ENCODE measurements at places on chromosomes 2 and 18.

- no peak for DNase-seq
Observed at GRCh38 chr18:366466-367061, 98.7 kb upstream of the THOC1 start.

DNA sequence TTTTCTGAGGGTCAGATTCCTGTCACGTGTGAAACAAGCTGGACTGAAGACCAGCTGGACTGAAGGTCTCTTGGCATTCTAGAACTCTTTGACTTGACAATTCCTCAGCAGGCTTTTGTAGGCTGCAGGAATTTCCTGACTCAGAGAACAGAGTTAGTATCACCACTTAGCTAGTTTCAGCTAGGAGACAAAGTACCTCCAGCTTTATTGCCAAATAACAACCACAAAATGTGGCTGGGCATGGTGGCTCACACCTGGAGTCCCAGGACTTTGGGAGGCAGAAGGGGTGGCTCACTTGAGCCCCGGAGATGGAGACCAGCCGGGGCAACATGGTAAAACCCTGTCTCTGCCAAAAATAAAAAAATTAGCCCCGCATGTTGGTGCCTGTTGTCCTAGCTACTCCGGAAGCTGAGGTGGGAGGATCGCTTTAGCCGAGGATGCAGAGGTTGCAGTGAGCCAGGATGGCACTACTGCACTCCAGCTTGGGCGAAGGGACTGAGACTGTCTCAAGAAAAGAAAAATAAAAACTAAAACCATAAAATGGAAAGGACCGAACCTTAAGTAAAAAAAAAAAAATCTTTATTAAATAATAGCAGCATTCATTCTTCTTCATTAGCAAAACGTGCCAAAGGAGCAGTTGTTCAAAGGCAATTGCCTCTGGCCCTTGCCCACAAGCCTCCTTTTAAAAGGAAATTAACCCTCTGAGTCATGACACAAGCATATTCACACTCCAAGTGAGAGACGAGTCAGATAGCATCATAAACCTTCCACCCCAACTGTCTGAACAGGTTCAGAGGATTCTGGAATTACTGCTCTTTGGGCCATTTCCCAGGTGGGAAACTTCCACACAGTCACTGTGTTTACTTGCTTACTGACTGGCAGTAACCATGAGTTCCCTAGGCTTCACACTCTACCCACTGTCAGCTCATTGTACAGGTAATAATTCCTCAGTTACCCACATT, 88.9 kb downstream of the MYL12B start:
- DNase-seq = no peak

DNA sequence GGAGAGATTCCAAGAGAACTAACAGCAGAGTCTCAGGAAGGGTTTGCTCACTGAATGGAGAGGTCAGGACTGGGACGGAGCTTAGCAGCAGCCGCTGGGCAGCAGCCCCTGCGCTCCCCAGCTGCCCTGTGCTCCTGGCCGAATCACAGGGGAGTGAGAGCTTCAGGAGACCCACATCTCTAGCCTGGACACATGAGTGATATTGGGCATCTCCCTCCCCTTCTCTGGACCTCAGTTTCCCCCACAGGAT, 511 bp downstream of the MATN3 start:
- no peak for DNase-seq

DNA sequence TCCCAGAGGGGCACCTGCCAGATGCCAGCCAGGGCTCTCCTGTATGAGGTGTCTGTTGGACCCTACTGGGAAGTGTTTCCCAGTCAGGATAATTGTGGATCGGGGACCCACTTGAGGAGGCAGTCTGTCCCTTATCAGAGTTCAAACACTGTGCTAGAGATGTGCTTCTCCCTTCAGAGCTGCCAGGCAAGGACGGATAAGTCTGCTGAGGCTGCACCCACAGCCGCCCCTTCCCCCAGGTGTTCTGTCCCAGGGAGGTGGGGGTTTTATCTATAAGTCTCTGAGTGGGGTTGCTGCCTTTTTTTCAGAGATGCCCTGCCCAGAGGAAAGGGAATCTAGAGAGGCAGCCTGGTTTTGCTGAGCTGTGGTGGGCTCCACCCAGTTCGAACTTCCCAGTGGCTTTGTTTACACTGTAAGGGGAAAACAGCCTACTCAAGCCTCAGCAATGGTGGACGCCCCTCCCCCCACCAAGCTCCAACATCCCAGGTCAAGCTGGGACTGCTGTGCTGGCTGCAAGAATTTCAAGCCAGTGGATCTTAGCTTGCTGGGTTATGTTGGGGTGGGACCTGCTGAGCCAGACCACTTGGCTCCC, 324.0 kb upstream of the SETBP1 start:
- no peak for DNase-seq

DNA sequence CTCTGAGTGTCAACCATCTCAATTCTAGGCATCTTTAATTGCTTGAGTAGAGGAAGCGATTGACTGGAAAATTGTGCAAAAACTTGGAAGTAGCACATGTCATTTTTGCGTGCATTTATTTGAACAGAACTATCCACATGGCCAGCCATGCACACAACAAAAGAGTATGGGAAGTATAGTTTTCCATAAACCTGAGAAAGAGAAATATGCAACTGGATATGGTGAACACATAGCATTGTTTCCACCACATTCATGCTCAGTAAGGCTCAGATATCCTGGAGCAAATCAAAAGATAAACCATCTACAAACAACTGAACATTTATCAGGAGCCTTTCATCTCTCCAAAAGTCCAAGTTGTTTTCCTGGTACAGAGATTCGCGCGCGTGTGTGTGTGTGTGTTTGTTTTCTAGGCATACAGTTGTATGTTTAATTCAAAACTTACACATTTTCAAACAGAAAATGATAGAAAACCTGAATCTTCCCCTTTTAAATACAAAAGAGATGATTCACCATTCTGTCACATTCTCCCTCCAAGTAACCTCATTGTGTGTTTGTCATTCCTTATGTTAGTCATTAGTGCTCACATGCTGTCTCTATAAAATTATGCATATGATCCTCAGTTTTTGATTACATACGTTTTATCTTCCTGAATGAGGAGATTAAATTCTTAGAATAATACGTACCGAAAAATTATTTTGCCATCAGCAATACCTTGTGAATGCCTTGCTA, 780.4 kb upstream of the NRXN1 start:
- no peak for DNase-seq

GRCh38 chr2:198957181-198957580, 500.6 kb downstream of the SATB2 start:
- DNase-seq = no peak

- DNase-seq = no peak
Observed at GRCh38 chr18:44654573-44654972, 26.1 kb upstream of the SETBP1 start.

DNA sequence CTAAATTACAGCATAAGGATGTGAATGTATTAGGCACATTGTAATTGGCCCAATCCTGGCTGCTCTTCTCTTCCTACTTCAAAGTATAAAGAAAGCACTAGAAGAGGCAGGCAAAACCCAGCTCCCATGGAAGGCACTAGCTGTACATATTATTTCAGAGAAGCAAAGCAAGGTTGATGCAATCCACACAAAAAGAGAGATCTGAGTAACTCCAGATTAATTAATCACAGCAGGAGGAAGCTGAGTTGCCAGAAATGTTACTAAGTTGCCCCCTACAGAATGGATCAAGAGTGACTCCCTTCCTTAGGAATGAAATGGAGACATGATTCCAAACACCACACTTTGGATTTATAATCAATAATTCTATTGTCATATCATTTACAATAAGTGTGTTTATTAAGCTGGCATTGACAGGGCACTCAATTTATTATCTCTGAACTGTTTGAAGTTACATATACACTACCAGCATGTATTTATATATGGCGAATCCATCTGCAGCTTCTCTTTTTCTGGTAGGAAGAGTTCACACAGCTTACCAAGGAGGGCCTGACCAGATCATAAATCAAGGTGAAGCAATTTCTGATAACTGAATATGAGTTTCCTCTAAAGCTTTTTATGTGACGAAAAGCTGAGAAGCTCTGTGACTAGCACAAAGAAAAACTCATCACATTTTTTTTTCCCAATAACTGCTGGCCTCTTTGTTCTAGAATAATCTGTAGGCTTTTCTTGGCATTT, 393.1 kb upstream of the LYPD1 start:
- DNase-seq = no peak

- DNase-seq = peak; percentile 63
Observed at GRCh38 chr2:233081731-233082221, 21.6 kb downstream of the INPP5D start.

GRCh38 chr2:4576075-4576474, 872.7 kb downstream of the DCDC2C start:
- no peak for DNase-seq

DNA sequence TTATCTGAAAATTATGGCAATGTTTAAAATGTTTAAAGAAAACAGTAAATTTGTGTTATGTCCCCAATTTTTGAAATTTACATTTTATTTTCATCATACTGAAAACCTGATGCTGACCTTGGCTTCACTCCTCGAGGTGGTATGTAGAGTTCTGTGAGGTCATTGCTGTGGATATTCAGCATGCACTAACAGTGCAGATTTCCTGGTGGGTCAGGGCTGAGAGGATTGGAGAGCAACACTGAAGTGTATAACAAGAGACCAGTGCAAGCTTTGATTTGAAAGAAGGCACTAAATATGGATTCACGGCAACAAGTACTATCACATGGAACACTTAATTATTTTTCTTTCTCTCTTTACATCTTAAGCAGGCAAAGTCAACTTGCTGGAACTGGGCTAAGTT, 134.1 kb downstream of the SLC8A1 start:
- DNase-seq = no peak

- no peak for DNase-seq
Observed at GRCh38 chr2:23480957-23481797, 96.2 kb downstream of the KLHL29 start.

- no peak for DNase-seq
Observed at GRCh38 chr2:172680436-172681068, 55.1 kb upstream of the RAPGEF4 start.

DNA sequence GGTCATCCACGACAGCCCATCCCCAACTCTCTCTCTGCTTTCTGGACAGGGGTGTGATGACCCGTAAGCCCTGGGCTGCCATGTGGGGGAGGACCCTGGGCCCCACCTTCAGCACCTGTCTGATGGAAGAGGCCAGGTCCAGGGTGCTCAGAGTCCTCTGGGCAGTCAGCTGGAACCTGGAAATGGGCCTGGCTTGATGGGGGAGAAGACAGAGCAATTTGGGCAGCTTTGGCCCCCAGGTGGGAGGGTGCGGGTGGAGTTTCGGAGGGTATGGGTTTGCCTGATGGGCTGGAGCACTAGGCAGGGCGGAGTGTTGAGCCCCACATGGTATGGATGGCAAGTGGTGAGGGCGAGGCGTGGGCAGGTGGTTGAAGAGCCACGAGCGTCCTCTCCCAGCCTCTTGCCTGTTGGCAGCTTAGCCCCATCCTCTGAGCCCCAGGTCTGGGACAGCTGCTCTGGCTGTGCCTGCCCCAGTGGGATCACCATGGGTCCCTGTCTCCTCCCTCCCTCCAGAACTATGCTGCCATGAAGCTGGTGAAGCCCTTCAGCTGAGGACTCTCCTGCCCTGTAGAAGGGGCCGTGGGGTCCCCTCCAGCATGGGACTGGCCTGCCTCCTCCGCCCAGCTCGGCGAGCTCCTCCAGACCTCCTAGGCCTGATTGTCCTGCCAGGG, 232.7 kb downstream of the DYSF start:
- DNase-seq = no peak

DNA sequence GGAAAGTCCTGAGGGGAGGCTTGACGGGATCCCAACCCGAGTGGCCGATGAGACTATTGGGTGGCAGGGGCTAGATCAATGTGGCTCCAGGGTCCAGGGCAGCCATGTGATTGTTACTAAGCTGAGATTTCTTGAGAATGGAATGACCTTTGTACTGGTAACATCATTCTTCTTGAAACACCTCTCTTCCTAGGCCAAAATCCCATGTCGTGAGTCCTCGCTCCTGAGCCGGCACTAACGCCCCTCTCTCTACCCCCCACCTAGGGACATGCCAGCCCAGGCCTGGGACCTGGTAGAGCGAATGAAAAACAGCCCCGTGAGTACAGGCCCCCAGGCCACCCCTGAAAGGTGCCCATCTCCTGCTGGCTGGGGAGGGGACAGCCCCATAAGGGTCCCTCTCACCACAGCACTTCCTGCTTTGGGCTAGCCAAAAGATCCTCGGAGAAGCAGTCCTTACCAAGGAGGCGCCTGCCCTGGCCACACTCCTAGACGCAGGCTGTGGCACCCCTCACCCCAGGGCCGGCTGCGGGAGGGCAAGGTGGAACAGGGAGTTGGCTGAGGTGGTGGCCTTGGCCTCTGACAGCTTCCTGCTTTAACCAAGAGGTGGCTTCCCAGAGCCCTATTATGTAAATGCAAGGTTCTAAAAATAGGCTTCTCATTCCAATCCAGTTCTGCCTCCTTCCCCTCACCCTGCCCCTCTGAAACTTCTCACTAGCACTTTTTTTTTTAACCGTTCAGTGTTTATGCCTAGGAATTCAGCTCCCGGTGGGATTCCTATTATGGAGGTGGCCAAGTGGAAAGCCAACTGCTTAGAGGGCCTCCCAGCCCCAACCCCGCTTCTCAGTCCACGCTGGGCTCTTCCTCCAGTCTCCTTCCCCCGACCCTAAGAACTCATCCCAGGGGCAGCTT, 126.6 kb upstream of the PPP1CB start:
- peak; percentile 82 for DNase-seq

DNA sequence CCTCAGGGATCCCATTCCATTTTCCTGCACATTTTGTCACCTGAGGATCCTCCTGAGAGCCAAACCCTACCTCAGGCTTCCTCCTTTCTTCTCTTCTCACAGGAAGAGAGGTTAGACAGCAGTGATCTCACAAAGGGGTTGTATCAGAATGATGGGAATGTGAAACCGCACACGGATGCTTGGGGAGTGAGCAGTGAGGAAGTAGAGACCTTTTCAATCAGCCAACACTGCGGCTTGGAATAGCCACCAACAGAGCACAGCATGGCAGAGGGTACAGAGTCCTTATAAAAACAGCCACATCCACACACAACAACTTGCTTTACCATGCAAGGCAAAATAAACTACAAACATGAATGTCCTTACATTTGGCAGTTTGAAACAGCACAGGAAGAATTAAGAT, 8.7 kb downstream of the TMEM182 start:
- DNase-seq = no peak

- no peak for DNase-seq
Observed at GRCh38 chr2:113390124-113390849, 47.2 kb upstream of the ZNG1B start.

DNA sequence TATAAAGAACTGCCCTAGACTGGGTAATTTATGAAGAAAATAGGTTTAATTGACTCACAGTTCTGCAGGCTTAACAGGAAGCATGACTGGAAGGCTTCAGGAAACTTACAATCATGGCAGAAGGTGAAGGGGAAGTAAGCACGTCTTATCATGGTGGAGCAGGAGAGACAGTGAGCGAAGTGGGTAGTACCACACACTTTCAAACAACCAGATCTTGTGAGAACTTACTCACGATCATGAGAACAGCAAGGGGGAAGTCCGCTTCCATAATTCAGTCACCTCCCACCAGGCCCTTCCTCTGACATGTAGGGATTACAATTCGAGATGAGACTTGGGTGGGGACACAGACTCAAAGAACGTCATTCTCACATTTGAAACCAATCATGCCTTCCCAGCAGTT, 260.1 kb upstream of the FAM98A start:
- DNase-seq = no peak

DNA sequence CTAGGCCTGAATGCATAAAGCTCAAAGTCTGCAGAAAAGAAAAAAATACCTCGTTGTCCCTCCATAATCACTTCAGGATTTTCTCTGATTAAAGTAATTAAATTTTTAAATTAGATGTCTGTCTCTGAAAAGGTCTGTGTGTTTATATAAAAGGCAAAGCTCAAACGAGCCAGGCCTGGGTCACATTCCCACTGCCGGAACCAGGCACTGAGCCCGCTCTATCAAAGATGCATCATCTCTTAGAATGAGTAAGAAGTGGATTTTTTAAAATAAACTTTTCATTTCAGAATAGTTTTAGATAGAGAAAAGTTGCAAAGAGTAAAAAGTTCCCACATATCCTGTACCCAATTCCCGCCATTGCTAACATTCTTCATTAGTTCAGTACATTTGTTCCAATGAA, 202.1 kb upstream of the KYNU start:
- no peak for DNase-seq
